ENCODE measurements at places on chromosomes 7 and 10. TPM values are rescaled to one million over a fixed set of nuclear protein-coding genes. Genes with fewer than 3 reads are reported as not detected.
A peak's percentile ranks its signal among the peaks of the same experiment; 100 is the strongest.

The NEUROG3 gene
- not detected for total RNA-seq

The SEMA3D gene
- total RNA-seq, result 13.6 TPM

The SEMA4G gene
- total RNA-seq, result 6.7 TPM

The KIF20B gene
- total RNA-seq, result 5.1 TPM

The CC2D2B gene
- total RNA-seq, result 2.8 TPM

The SLC16A12 gene
- total RNA-seq, result 1.9 TPM

DNA sequence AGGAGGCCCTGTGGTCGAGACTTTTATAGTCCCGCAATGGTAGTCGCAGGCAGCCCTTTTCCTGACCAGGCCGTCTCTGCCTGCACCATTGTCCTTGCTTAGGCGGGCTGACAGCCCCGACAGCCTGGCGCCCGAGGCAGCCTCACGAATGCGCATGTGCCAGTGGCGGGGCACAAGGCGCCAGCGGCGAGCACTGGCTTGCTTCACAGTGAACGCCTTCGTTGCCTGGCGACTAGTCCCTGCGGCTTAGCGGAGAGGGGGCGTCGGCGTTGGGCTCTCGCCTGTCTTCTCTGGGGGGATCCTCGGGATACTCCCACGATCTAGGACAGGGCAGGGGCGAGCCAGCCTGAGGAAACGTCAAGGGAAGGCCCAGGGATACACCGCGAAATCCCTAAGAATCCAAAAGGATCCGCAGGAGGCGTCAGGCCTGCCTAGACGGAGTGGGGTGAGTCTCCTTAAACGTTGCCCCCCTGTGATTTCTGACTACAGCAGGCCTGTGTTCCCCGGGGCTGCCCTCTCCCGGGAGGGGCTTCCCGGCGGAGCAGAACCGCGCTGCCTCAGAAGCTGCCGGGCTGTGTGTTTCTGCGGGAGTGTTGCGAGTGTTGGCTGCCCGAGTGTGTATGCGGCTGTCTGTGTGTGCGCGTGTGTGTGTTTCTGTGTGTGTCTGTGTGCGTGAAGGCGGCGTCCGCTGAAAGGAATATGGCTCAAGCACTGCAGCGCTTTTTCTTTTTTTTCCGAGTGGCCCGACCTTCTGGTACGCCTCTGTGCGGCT, 20.5 kb upstream of the ZNF273 start:
- peak; percentile 78 for DNase-seq

DNA sequence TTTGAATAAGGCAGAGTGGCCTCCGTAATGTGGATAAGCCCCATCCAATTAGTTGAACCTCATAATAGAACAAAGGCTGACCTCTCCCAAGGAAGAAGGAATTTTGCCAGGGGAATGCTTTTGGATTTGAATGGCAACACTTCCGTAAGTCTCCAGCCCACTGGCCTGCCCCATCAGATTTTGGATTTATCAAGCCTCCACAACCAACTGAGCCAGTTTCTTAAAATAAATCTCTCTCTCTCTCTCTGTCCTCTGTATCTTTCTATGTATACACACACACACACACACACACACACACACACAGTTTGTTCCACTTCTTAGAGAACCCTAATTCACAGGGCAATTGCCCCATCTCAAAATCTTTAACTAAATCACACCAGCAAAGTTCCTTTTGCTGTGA, 100.9 kb upstream of the CAV2 start:
- DNase-seq, result no peak

GRCh38 chr10:119655566-119656001, 4.4 kb downstream of the BAG3 start:
- DNase-seq, result no peak

GRCh38 chr7:139691253-139691781, 86.5 kb downstream of the HIPK2 start:
- no peak for DNase-seq

- DNase-seq, result no peak
These were observed 3.6 kb upstream of the GPNMB start for GRCh38 chr7:23242935-23243334.

DNA sequence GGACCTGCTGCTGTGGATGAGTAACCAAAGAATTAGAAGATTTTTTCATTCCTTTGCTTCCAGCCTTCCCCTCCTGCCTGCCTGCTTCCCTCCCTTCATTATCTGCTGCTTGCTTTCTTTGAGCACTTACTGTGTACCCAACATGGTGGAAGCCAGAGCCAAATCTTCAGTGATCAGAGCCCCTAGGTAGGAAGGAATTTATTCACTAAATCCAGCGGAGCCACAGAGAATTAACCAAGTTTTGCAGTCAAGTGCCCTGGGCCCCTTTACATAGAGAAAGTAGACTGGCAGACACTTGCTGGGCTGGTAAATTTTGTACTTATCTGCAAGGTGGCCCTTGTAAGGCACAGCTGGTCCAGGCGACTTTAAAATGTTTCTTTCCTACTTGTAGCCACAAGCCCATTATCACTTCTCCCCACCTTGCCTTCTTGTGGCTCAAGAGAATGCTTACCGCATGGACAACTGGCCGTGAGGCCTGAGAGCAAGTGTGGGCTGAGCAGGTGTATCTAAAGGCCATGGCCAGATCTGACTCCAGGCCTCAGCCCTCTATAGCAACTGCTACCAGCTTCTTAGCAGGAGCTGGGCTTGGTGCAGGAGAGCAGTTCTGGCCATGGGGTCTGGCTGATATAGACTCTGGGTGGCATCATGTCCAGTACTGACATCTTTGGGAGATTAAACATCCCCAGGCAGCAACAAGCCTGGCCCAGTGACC, 11.1 kb downstream of the UNC5B start:
- peak; percentile 47 for DNase-seq

- no peak for DNase-seq
These were observed 433 bp upstream of the STARD3NL start for GRCh38 chr7:38177621-38178003.

- DNase-seq, result no peak
These were observed 215.4 kb upstream of the LRGUK start for GRCh38 chr7:133911724-133912123.

- no peak for DNase-seq
These were observed 23.7 kb downstream of the PLAC9 start for GRCh38 chr10:80156216-80156615.

DNA sequence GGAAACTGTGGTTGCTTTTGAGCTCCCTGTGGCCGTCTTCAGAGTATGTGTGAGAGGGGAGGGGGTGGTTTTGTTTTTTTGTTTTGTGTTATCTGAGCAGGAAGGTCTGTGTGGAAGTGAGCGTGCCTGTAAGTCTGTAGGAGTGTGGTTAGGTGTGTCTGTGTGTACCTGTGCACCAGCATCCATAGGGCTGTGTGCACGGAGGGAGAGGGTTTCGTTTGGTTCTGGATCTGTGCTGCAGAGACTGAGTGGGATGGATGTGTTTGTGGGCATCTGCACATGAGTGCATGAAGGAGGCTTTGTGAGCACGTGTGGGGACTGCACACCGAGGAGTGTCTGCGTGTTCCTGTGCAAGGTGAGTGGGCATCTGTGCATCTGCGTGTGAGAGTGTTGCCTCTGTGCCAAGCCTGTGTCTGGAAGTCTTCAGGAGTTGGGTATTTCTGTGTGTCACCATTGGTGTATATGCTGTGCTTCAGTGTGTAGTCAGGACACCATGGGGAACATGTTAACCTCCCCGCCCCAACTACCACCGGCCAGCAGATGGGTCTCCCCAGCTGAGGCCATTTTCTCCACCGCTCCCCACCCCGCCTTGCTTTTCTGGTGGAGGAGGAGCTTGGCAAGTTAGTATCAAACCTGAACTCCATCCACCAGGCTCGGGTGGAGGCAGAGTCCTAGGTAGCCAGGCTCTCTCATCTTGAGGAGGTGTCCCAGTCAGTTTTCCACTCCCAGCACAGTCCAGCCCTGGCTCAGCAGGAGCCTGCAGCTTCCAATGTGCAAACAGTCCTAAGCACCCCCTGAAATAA, 7.1 kb upstream of the TLX1 start:
- peak; percentile 36 for DNase-seq

DNA sequence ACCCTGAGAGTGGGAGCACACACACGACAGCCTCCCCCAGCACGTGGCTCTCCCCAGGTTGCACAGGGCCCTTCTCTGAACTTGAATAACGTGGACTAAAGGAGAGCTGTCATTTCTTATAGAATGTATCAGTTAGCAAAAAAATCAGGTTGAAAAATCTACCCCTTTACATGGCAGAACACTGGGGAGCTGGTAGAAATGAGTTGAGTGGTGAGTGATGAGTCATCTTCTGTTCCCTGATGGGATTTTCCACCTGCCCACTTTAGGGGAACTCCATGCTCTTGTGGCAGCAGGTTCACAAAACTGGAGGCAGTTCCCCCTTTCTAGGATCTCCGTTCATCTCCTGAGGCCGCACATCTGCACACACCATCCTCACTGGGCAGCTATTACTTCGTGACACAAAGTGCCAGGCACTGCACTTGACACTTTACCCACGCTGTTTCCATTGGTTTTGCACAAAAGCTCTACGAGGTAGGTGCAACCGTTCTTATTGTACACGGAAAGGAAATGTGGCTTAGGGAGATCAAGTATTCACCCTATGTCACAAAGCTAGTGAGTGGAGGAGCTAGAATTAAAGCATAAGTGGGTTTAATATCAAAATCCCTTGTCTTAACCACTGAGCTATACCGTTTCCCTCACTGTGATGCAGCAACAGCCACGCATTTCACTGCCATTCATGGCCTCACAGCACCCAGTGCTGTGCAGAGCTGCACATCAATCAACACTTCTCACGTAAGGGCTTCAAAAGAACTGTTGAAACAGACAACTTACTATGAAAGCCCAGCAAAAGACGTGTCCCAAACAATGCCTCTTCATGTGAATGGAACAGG, 80.2 kb downstream of the RNF216 start:
- DNase-seq, result no peak

DNA sequence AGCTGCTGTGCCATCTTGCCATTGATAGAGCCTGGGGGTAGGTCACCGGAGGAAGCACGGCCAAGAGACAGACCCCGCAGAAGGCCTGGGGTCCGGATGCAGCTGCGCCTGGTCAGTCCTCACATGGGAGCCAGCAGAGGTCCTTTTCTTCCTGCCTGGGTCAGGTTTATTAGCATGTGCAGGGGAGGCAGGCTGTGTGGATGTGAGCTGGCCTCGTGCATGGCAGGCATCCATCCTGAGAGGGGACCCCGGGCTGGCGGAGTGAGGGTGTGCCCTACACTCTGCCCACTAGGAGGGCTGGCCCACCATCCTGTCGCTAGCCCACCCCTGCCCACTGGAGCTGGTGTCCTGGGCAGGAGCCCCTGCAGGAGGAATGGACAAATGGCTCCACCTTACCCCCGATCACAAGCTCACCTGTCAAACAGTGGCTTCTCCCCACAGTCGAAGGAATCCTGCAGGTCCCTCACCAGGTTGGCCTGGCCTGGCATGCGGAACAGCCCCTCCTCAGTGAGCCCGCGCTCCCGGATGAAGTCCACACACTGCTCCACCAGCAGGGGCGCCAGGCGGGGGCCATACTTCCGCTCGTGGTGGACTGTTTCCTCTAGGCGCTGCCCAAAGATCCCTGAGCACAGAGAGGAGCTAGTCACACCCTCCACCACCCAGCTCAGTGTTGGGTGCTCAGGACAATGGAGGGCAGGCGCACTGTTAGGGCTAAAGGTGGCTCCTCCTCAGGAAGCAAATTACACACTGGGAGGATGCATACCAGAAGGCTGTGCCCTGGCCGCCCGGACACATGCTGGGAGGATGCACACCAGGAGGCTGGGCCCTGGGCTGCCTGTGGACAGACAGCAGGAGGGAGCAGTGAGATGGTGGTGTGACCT, 145.4 kb downstream of the ARHGAP22 start:
- DNase-seq, result peak; percentile 64

DNA sequence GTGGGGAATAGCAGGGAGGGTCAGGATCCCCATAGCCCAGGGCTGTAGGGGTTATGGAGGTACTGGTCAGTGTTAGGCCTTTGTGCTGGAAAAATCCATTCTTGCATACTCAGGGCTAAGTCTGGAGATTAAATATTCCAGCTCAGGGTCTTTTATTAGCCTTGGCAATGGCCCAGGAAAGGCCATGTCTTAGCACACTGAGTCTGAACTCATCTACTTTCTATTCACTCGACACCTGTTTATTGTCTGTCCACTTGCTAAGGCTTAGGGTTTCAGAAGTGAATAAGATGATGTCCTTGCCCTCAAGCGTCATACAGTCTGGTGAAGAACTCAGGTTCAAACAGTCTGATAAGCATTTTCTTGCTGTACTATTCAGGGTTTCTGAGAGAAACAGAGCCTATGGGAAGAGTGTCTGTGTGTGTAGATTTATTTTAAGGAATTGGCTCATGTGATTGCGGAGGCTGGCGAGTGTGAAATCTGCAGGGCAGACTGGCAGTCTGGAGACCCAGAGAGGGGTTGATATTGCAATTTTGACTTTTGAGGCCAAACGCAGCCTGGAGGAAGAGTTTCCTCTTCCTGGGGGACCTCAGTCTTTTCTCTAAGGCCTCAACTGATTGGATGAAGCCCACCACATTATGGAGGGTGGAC, 135.8 kb downstream of the RAMP3 start:
- no peak for DNase-seq

DNA sequence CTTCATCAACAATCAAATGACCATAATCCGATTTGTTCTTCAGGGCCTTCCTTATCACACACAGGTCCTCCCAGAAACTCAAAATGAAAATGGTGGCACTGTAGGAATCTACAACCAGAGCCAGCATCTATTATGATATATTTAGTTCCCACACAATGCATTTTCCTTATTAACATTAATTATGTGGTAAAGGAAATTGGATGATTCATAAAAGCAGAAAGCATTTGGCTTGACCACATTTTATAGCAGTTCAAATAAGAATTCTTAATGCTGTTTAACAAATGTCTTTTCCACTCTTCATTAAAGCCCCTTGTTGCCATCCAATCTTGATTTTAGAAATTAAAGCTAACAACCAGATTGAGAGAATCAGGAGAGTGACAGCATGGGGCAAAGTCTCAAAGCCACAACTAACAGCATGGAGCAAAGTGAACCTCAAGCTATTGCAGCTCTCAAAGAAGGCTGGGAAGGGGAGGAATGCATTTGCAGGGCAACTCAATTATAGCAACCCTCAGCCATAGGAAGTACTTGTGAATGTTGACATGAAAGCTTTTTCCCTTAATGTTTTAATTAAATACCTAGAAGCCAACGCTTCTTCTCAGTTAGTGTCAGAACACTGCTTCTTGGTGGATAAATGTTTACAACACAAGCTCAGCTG, 549.1 kb downstream of the NXPH1 start:
- DNase-seq, result no peak

DNA sequence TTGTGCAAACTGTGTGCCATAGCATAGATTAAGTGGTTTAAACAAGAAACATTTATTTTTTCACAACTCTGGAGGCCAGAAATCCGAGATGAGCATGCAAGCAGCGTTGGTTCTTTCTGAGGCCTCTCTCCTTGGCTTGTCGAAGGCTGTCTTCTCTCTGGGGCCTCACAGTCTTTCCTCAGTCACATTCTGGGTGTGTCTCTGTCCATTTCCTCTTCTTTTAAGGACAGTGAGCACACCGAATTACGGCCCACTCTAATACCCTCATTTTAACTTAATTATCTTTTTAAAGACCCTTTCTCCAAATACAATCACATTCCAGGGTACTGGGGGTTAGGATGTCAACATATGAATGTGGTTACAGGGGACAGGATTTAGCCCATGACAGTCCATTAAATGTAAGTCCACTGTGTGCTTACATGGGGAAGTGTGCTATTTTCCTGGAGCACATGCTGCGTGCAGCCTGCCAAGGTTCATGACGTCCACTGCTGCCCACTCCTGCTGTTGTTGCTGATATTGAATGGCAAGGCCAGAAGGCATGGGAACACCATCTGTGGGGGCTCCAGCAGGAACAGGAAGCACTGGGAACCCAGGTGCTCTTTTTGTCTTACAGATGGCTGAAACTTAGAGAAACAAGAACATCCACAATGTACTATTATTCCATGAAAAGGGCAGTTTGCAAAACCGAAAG, 365.5 kb downstream of the GALNT17 start:
- no peak for DNase-seq

GRCh38 chr10:15897287-15897686, 37.0 kb upstream of the MINDY3 start:
- DNase-seq, result no peak

All from upper lobe of right lung (tissue), 1 donor.